NCI-H187 treated with DMSO at 0.1 percent for 48 hours (cell line): ENCODE measurements at places on chromosomes 1 and 21.

DNA sequence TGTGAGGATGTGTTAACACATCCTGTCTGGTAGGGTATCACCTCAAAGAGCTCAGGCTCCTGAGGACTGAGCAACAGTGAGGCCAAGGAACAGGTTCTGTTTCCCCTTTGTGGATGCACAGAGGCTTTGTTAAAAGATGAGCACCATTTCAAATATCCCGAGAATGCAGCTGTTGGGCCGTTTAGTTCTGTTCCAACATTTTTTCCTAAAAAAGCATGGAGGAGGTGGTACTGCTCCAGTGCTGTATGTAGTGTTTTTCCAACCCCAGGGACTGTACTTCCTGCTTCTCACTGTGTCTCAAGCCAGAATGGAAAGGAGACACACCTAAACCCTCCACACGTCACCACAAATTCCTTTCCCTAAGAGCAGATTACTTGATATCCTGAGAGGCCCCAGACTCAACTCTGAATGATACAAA lies 53.8 kb upstream of the BCL10 start:
- DNase-seq = no peak

GRCh38 chr1:30374400-30375070 lies 348.9 kb downstream of the MATN1 start:
- DNase-seq = no peak

GRCh38 chr1:162327144-162327787 lies 49.4 kb downstream of the SPATA46 start:
- DNase-seq = no peak

GRCh38 chr1:66295803-66296202 lies 238.2 kb upstream of the SGIP1 start:
- DNase-seq = no peak

DNA sequence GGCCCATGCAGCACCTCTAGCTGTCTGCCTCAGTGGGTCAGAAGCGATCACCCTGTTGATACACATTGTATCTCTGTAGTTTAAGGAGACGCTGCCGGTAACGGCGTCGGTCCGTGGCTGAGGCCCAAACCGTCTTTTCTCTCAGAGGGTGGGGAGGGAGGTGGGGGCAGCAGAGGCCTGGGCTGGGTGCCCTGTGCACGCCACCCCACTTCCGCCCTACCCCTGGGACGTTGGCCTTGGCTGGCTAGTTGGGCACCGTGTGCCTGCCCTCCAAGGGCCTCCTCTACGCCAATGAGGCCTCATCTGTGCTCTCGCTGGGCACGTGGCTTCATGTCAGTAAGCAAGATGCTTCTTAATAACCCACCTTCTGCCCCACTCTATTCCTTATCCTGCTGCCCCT lies 9.4 kb downstream of the ZC3H12A start:
- DNase-seq = no peak

GRCh38 chr1:33960188-33960895 lies 96.5 kb downstream of the HMGB4 start:
- no peak for DNase-seq

GRCh38 chr1:37149296-37149695 lies 115.0 kb upstream of the GRIK3 start:
- no peak for DNase-seq

GRCh38 chr1:30844631-30845030 lies 63.9 kb downstream of the SDC3 start:
- DNase-seq = no peak
